Gastroesophageal sphincter (tissue), 4 donors: ENCODE measurements at places on chromosomes 16 and 17. TPM values are rescaled to one million over a fixed set of nuclear protein-coding genes. Genes with fewer than 3 reads are reported as not detected.

Gene SUPT4H1
- total RNA-seq = 41.2 TPM

Gene CES5A
- total RNA-seq = not detected

Gene PMFBP1
- total RNA-seq = 0.39 TPM

Gene KRT9
- total RNA-seq = not detected

Gene SDR42E2
- total RNA-seq = not detected

Gene CCL4L2
- total RNA-seq = not detected

Gene SOST
- not detected for total RNA-seq

Gene CIITA
- 9.7 TPM for total RNA-seq

Gene TVP23A
- 0.54 TPM for total RNA-seq

Gene TMEM114
- not detected for total RNA-seq

Gene DRC3
- total RNA-seq = 3.5 TPM

Gene RHBDL1
- total RNA-seq = 1.3 TPM

Gene PRAC1
- not detected for total RNA-seq

Gene CDR2L
- 20.2 TPM for total RNA-seq

Gene MIF4GD
- total RNA-seq = 28.5 TPM

Gene HOXB8
- total RNA-seq = 0.27 TPM

Gene OR3A2
- 0.72 TPM for total RNA-seq

Gene MYH8
- not detected for total RNA-seq

Gene PLEKHM1
- 32.4 TPM for total RNA-seq

Gene NOL3
- total RNA-seq = 23.0 TPM

Gene MT4
- total RNA-seq = not detected

Gene MAP3K14
- total RNA-seq = 8.5 TPM

Gene GRN
- total RNA-seq = 108 TPM

Gene PLLP
- 8.4 TPM for total RNA-seq

Gene FDXR
- 3.9 TPM for total RNA-seq

Gene HEATR9
- total RNA-seq = not detected

Gene CCL8
- 0.27 TPM for total RNA-seq

Gene KRT12
- total RNA-seq = not detected

Gene CTRB2
- total RNA-seq = not detected

Gene DERL2
- total RNA-seq = 48.5 TPM

Gene SDR42E1
- total RNA-seq = 0.62 TPM

Gene VAT1L
- total RNA-seq = 2.4 TPM

Gene SSTR5
- total RNA-seq = not detected

Gene GRIN2A
- 24.2 TPM for total RNA-seq

Gene CACNG5
- not detected for total RNA-seq

Gene TBC1D26
- not detected for total RNA-seq
